ENCODE measurements at places on chromosomes 3 and 15.

DNA sequence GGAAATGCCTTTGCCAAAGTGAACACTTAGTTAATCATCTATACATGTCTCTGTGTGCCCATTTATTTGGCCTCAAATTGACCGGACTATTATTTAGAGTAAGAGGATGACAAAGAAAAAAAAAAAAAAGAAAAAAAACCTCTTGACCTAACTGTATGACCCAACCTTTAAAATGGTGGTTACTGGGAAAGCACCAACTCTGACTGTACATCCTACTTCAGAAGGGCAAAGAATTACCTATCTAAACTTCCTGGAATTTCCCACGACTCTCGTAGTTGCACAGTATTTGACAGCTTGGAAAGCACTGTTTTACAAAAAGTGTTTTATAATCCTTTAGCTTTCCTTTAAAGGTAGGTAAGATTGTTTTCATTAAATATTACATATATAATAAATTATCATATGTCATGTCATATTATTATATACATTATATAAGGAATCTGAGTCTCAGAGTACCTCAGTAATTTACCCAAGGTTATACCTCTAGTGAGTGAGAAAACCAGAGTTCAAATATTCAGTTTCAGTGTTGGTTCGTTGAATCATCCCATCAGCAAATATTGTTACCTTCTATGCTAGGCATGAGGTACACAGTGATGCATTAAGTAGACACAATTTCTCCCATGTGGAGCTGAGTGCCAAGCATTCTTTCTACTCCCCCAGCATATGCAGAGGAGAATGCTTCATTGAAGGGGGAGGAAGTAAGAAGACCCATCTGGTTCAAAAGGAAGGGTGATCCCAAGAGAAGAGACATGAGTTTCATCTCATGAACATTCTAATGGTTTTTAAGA lies 5.0 kb downstream of the BCL2A1 start:
- DNase-seq: no peak

DNA sequence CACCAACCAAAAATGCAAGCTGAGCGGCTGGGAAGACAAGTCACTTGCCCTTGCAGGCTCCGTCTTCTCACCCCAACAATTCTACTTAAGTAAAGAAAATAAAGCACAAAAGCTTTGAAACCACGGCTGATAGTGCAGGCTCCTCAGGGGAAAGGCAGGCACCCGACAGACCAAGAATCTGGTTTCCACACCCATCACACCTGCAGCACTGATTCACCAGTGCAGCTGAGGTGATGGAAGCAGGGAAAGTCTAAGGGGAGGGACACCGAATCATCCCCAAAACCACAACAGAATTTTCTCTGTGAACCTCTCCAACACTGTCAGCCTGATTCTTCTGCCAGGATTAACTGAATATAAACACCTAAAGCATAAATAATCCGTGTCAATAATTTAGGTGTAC lies 62.0 kb upstream of the NSMCE3 start:
- DNase-seq: no peak

GRCh38 chr15:84885801-84886200 lies 1.3 kb downstream of the SLC28A1 start:
- DNase-seq: no peak

GRCh38 chr15:74869372-74869725 lies 3.8 kb downstream of the SCAMP2 start:
- no peak for DNase-seq

GRCh38 chr15:91376038-91376437 lies 276.0 kb downstream of the SV2B start:
- no peak for DNase-seq

GRCh38 chr15:87871258-87871681 lies 385.3 kb downstream of the NTRK3 start:
- no peak for DNase-seq

DNA sequence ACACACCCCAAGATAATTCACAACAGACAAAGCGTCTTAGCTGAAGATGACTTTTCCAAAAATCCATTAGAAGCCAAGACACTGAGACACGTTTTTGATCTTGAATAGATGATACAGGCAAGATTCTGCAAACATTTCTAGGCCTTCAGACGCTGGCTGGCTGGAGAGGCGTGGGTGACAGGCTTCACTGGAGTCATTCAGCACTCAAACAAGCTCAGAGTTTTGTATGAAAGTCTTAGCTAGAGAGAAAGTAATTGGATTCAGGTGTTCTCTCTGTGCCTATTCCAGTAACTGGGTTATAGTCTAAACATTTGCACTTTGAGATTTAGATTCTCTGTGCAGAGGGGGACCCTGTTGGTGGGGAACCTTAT lies 147.7 kb upstream of the BHLHE40 start:
- no peak for DNase-seq

- no peak for DNase-seq
Observed at GRCh38 chr3:195165790-195166189, 105.2 kb downstream of the XXYLT1 start.

GRCh38 chr3:14816359-14816758 lies 2.4 kb upstream of the FGD5 start:
- DNase-seq: no peak

- DNase-seq: no peak
Observed at GRCh38 chr3:124927574-124928045, 6.9 kb downstream of the MUC13 start.

GRCh38 chr3:113275929-113276750 lies 64.8 kb downstream of the BOC start:
- no peak for DNase-seq

Measured in T-helper 9 cell (primary cell).